ENCODE measurements at places on chromosomes 3 and 15. TPM values are rescaled to one million over a fixed set of nuclear protein-coding genes. Genes with fewer than 3 reads are reported as not detected.

Gene ATP10A
- polyA plus RNA-seq, result 0.66 TPM

Gene ZNF860
- 2.7 TPM for polyA plus RNA-seq

Gene SLC22A13
- 0.26 TPM for polyA plus RNA-seq

Gene CTXN2
- polyA plus RNA-seq, result 0.10 TPM

Gene KIF23
- polyA plus RNA-seq, result 36.7 TPM

Gene RYK
- polyA plus RNA-seq, result 31.4 TPM

Gene DCBLD2
- polyA plus RNA-seq, result 24.0 TPM

Gene UTS2B
- not detected for polyA plus RNA-seq

Gene NANOGP8
- polyA plus RNA-seq, result 8.5 TPM

Gene QARS1
- polyA plus RNA-seq, result 173 TPM

Gene TMEM212
- polyA plus RNA-seq, result not detected

Gene ETV5
- 33.5 TPM for polyA plus RNA-seq

Gene RPS17
- polyA plus RNA-seq, result 1,928 TPM

Gene EPHB3
- 0.54 TPM for polyA plus RNA-seq

All from GM23338 (cell line).